GM03348 (cell line): ENCODE measurements at places on chromosomes 2 and 18.

DNA sequence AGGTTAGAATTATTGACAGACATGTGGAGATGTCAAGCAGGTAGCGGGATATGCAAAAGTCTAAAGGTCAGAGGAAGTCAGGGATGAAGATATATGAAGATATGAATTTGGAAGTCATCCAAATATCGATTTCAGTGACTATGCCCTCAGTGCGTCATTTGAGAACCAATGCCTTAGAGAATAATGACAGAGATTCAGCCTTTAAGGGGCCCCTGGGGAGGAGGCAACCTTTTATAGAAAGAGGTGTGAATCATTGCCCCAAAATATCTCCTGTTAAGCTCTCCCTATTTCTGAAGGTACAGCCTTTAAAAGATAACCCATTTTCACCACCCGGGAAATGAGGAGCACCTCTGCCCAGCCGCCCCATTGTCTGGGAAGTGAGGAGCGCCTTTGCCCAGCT, 223.4 kb downstream of the NCKAP5 start:
- no peak for DNase-seq

- no peak for DNase-seq
These were observed 103.6 kb upstream of the SMAD2 start for GRCh38 chr18:48033790-48034650.

- no peak for DNase-seq
These were observed 303.6 kb upstream of the ID2 start for GRCh38 chr2:8378016-8378810.

GRCh38 chr2:28630341-28630740, 121.3 kb upstream of the PPP1CB start:
- no peak for DNase-seq

GRCh38 chr2:70124983-70125480, 37.8 kb downstream of the PCBP1 start:
- DNase-seq = peak; percentile 60

DNA sequence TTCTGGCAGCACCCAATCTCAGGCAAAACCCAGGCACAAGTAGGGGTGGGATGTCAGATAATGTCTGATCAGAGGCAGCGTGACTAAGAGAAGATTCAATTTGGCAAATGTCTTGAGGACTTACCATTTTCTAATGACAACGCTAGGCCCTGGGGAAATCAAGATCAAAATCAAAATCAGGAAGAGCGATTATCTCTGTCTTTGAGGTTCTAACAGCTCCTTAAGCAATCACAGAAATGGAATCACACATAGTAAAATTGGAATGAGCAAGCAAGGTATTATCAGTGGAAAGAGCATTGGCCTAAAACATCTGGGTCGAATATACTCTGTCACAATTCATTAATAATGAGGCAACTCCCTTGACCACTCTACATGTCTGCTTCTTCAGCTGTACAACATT, 8.6 kb upstream of the SERPINB2 start:
- no peak for DNase-seq

DNA sequence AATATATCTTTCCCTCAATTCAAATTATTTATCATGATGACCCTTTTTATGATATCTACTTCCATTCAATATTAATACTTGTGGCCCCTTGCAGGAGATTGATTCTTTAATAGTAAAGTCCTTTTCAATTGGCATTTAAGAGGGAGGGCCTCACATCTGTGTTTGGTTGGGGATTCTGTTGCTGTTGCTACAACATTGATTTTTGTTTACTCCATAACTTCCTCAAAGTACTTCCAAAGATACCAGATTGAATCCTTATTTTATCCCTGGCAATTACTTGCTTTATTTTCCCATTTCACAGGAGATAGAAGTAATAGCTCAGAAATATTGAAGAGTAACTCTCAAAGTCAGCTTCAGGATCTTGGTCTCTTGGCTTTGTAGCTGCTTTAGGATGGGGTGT, 32.8 kb downstream of the MEIS1 start:
- DNase-seq = no peak

GRCh38 chr2:104975371-104975770, 62.5 kb upstream of the MRPS9 start:
- no peak for DNase-seq

DNA sequence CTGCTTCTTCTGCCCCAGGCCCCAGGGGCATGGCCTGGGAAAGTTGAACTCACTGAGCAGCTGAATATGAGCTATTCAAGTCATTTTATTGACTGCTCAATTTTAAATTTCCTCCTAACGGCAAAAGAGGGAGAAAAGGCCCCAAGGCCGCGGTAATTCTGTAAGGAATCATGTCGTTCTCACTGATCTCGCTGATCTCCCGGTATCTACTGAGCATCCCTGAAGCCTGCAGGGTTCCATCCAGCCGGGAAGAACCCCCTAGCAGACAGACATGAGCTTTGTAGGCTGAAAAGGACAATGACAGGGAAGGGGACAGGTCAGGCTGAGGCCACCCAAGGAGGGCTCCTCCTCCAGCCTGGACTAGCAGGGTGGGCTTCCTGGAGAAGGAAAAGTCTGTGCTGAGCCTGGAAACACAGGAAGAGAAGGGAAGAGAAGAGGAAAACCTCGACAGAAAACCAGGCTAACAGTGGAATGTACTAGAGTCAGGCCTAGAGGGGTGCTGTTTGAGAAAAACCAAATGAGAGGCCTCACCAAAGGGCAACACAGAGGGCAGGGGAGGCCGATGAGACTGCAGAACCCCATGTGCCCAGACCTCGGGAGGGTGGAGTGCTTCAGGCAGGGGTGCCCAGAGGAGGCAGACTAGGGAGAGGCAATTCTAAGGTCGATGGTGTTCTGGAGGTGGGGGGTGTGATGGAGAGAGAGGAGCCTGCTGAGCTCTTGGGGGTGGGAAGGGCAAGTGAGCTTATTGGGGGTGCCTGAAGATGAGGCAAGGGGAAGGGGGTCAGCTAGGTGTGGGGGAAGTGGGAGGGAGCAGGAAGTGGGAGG, 2.9 kb upstream of the NPPC start:
- no peak for DNase-seq

- DNase-seq = no peak
These were observed 150.6 kb upstream of the EPC2 start for GRCh38 chr2:148493822-148494563.

GRCh38 chr2:166784296-166784946, 103.9 kb upstream of the XIRP2 start:
- DNase-seq = no peak

GRCh38 chr2:190303647-190304046, 16.0 kb downstream of the HIBCH start:
- DNase-seq = no peak

- DNase-seq = no peak
These were observed 2051.1 kb upstream of the LRRTM1 start for GRCh38 chr2:82355622-82356021.

DNA sequence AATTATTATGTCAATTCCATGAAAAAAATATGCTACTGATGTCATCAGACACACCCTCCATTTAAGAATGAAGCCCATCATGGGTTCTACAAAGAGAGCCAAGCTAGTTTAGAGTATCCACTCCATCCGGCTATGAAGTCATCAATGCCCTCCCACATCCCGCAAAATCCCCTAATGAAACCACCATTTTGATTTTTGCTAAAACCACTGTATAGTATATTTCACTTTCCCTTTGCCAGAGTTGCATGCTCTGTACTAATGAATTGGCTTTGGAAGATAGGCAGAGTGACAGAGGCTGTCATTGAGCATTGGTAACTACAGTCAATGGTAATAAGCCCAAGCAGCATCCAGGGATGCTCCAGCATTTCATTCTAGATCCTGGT, 118.6 kb downstream of the ANKRD44 start:
- DNase-seq = no peak

DNA sequence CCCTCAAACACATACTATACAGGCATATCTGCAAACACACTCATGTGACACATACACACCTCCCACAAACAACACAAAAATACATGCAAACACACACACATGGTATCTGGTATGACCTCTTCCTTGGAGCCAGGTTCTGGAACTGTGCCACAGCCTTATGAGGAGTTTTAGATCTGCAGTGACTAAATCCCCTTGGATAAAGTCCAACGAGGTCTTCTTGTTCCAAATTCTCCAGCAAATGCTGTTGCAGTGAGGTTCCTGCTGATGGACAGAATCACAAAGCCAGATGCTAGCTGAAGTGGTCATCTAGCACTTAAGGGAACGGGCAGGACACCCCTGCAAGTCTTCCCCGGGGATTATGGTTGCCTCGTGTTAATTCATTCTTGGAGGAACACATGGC, 54.5 kb upstream of the DAPL1 start:
- DNase-seq = no peak

GRCh38 chr2:183024339-183025095, 13.7 kb downstream of the NCKAP1 start:
- peak; percentile 36 for DNase-seq

GRCh38 chr2:47724221-47724981, 58.5 kb upstream of the MSH6 start:
- no peak for DNase-seq

DNA sequence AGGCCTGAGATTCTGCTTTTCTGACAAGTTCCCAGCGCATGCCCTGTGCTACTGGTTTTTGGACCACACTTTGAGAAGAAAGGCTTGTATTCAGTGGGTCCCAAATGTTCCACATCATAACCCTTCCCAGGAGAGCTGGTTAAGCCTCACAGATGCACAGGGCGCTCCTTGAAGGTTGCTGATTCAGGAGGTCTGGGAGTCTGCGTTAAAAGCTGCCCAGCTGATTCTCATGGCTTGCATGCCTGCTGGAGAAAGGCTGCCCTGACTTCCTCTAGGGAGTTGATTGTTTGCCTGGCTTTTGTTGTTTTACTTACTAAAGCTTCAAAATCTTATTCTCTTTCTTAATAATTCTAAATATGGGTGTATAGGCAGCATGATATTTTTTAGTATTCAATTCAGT, 20.7 kb downstream of the CRYGD start:
- DNase-seq = no peak

- no peak for DNase-seq
These were observed 31.8 kb upstream of the PLEKHM3 start for GRCh38 chr2:208057108-208057507.
